Pons (tissue), 1 donor: ENCODE measurements at places on chromosomes 5 and 9.

DNA sequence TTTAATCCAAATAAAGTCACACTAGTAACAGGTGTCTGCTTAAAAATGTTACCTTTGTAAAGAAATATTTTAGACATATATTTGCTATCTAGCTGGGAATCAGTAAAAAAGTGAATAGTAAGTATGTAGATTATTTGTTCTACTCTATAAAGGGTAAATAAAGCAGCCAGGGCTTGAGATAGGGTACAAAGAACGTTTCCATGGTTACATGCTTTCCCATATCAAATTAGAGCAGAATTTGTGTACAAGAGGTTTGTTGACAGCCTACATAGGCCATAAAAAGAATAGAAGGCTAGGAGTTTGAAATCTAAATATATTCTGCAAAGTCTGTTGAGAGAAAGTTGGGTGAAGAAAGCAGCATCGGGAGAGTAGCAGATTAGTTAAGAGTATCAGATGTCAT lies 160.9 kb upstream of the POU5F2 start:
- DNase-seq, result no peak

DNA sequence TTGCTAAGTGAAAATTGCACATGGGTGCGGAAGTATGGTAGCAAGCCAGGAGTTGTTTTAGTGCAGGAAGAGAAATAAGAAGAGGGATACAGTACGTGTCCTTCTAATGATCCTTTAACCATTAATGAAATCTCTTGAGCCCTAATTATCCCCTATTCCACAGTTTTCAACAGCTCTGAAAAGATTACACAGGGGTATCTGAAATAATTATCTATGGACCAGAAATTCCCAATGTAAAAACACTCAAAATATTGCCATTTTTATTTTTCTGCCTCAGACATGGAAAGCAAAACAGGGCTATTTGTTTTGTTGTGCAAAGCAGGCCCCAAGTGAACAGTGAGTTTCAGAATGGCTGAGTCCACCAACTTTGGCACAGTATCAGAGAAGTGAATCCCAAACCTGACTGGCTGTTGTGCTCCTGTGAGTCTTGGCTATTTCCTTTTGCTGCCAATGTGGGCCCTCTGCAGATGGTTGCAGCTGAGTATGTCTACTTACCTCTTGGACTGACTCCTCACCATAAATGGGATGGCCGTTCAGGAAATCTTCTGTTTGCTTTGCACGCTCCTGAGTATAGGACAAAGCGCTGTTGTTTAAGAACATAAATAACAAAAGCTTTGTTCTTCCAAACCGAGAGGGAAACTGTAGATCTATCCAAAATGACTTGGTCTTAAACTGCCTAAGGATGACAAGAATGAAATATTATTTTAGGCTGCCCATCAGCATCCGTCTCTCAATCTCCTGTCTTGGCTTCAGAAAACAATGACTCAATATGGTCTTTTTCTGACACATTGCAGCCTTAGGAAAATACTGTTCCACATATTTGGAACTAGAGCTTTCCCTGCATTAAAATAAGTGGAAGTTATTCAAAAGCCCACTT lies 204.1 kb downstream of the DEPDC1B start:
- DNase-seq, result peak; percentile 98

DNA sequence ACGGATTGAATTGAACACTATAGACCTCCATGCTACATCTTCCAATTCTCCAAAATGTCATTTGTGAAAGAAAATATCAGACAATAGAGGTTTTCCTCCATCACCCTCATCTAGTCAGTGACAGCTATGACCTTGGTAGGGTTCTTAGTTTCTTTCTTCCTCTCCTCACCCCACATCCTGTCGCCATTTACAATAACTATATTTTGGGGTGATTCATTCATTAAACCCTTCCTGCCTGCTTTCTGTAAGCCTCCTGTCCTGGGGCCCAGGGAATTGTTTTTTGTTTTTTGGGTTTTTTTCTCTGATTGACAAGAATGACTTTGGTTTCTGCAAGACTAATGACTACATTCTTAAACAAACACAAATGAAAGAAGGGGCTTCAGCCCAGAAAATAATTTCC lies 82.6 kb downstream of the PRELID2 start:
- no peak for DNase-seq

DNA sequence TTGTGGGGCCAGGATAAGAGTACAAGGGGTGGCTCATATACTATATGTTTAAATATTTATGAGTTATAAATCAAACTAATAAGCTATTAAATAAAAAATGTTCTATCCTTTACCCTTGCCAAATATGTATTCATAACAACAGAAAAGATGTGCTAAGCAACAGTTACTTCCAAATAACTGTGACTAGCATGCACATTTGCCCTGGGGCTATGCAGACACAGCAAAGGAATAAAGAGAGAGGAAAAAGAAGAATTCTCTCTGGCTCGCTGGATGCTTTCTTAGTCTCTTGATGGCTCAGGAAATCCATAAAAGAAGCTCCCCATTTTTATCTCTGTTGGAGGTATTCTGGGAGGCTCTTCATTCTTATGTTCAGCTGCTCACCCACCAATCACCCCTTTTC lies 182.4 kb upstream of the ATP10B start:
- DNase-seq, result no peak

DNA sequence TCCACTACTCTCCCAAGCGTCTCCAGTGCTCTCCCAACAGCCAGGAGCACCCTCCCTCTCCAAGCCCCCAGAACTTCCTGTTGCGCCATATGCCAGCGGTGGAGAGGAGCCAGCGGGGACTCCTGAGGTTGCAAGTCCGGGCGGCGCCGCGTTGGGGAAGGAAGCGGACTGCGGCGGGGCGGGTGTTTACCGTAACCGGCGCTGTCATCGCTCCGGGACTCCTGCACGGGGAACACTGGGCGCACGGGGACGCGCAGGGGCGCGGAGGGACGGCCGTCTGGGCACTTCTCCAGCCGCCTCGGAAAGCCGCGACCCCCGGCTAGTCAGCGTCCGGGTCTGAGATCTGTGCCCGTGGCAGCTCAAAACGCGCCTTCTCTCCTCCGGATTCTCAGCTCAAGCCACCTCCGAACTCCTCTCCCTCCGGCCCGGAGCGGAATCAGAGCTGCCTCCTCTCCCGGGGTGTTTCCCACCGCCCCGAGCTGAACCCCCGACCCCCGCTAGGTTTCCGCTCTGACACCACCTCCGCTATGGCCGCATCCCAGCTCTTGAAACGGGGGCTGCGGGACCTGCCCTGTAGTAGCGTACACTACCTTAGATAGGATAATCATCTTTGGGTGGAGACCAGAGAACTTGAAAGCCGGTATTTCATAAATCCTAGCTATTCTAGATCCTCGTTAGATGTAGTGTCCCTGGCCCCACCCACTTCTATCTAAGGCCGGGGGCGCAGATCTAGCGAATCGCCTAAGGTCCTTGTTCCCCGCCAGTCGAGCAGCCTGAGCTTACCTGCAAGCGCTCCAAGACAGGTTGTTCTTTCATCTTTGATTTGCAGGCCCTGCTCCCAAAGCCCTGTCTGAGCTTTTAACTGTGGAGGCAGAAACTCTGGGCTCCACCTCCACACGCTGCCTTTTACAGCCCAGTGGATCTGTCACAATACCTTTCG lies at the start of gene TRPM6:
TRPM6 (minus strand) TSS at position 881 of the 940 bp plus-strand sequence; CDS start at position 816, 65 bp downstream.
- DNase-seq, result peak; percentile 20

GRCh38 chr5:143641549-143642355 lies 170.2 kb upstream of the HMHB1 start:
- no peak for DNase-seq

- DNase-seq, result no peak
These were observed 26.8 kb upstream of the CSF1R start for GRCh38 chr5:150113047-150113744.

DNA sequence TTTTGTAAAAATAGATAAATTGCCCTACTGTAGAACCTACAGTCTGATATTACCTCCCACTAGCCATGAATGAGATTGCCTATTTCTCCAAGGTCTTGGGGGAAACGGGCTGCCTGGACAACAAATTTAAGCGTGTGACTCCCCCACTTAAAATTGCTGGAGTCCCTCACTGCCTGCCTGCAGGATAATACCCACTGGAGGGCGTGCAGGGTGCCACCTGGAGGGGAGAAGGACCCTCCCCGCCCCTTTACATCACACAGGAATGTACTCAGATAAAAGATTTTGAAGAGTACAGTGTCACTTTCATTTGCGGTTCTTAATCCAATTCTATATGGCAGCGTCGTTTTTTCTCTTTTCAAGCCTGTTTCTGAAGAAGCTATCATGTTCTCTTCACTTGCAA lies 6.2 kb upstream of the TRIM7 start:
- no peak for DNase-seq

DNA sequence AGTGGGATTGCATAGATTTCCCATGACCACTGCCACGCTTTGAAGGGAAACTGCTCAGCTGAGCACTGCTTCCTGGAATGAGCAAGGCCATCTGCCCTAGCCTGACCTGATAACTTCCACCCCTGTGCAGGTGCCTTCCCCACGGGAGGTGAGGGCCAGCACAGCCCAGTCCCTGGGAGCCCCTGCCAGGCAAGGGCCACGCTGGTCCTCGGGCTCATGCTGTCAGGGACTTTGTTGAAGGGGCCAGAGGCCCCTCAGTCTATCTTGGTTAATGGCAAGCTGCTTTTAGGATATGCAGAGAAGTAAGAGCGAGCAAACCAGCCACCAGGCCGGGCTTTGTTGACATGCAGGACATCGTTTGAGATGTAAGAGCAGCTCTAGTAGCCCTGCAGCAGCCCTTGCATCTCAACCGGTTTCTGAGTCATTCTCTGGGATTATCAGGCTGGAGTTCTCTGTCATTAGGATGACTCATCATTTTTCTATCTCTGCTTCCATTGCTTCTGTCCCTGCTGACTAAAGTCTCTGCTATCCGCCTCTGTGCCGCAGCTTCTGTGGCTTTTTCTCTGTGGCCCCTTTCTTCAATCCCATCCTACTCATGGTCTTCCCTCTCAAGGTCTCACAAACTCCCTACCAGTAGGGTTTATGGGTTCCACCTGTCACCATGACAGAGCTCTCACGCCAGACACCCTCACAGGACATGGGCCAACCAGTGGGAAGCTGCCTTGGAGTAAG lies 30.6 kb upstream of the IQGAP2 start:
- no peak for DNase-seq

DNA sequence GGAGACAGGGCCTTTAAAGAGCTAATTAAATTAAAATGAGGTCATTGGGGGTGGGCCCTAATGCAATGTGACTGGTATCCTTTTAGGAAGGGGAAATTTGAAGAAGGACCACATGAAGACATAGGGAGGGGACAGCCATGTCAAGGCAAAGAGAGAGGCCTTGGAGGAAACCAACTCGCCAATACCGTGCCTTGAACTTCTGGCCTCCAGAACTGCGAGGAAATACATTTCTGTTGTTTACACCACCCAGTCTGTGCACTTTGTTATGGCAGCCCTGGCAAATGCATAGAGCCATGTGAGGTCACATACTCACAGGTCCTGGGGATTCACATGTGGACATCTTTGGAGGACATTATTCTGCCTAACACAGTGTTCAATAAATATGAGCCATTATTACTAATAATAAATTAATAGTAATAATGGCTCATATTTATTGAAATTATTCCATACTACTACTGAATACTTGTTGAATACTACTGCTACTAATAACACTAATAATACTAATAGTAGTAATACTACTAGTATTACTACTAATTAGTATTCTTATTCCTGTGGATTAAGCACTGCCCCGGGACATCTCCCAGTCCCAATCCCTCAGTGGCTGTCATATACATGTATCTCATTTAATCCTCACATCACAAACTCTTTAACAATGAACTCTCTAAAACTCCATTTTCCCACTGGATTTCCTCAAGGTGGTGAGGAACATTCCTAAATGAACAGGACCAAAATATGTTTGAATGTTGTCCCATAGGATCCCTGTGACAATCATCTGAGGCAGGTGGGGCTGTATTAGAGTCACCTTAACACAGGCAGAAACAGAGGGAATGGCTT lies 8.4 kb downstream of the TRAF1 start:
- DNase-seq, result no peak

- no peak for DNase-seq
These were observed 387.8 kb upstream of the WWC1 start for GRCh38 chr5:167903659-167904058.

- DNase-seq, result peak; percentile 68
These were observed 1941.1 kb upstream of the C9orf72 start for GRCh38 chr9:29514336-29514735.

DNA sequence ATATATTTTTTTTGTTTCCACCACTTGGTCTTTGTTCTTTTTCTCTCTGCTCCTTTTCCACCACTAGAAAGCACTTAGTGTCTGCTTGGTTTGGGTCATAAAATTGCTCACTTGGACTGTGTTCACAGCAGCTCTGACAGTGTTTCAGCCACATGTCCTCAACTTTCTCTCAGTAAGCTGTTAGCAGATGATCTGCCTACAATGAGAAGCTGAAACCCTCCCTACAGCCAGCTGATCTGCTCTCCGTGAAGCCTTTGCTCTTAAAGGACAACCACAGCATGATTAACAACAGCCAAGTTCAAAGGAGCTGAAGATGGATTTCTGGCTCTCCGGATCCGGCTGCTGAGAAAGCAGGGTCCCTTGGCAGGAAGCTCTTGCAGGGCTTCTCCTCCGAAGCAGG lies 31.6 kb downstream of the PRLR start:
- DNase-seq, result no peak

- no peak for DNase-seq
These were observed 49.0 kb downstream of the TUSC1 start for GRCh38 chr9:25629231-25629630.

GRCh38 chr5:115946655-115947054 lies 15.6 kb upstream of the LVRN start:
- no peak for DNase-seq

DNA sequence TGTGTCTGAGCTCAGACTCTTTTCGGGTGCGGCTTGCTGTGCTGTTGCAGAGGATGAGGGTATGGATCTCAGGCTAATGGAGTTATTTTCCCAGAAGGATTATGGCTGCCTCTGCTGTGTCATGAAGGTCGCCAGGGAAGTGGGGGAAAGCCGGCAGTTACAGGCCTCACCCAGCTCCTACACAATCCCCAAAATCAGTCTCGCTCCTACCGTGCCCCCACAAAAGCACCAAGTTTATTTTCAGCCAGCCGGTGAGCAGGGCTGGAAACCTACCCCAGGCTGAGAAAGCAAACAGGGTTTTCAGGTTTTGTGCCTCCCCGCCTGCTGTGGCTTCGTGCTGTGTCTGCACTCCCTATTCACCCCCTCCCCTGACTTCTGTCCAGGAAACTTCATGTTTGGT lies 113.3 kb downstream of the SLC24A2 start:
- DNase-seq, result no peak

GRCh38 chr9:133708246-133709014 lies 29.7 kb downstream of the SARDH start:
- DNase-seq, result no peak

DNA sequence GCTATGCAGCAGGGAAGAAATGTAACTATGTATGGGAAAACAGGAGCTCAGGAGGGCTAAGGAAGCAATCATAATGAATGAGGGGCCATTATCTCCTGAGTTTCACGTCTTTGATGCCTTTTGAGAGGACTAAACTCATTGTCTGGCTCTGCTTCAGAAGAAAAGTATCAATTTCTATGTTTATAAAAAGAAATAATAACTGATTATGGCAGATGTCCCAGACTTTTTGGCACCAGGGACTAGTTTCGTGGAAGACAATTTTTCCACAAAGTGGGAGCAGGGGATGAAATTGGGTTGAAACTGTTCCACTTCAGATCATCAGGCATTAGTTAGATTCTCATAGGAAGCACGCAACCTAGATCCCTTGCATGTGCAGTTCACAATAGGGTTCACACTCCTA lies 8.7 kb upstream of the IL7R start:
- no peak for DNase-seq

- no peak for DNase-seq
These were observed 53.7 kb downstream of the IPPK start for GRCh38 chr9:92616199-92616641.
